ENCODE measurements at places on chromosomes 4 and X.

GRCh38 chrX:55119712-55120111, 30.9 kb downstream of the PAGE2 start:
- no peak for DNase-seq

DNA sequence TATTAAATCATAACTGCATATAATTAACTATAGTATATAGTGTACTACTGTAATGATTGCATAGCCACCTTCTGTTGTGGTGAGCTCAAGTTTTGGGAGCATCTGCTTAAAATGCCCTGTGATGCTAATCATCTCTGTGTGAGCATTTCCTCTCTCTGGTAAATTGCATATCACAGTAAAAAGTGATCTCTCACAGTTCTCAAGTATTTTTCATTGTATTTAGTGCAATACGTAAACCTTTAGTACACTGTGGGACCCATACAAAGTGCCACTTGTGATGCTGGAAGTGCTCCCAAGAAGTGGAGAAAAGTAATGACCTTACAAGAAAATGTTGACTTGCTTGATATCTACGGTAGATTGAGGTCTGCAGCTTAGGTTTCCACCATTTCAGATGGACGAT, 82.0 kb downstream of the WWC2 start:
- DNase-seq: no peak

GRCh38 chr4:55157559-55158277, 32.3 kb upstream of the KDR start:
- DNase-seq: no peak

- DNase-seq: peak; percentile 64
Observed at GRCh38 chrX:30935985-30936384, 46.9 kb upstream of the TAB3 start.

DNA sequence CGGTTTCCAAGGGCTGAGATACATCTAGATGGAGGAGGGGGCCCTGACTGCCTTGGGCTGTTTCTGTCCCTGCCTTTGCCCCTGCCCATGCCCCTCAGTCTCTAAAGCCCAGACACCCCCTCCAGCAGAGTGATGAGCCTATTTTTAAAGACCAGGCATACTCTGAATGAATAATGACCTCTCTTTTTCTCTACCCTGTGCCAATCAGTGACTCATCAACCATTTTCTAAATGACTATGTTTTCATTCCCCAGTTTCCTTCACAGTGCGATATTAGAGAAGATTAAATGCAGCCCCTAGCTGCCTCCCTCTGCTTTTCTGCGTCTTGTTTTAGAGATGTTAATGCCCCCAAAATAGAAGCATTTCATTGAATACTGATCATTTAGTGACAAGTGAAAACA, 15.5 kb upstream of the NHS start:
- DNase-seq: peak; percentile 58

DNA sequence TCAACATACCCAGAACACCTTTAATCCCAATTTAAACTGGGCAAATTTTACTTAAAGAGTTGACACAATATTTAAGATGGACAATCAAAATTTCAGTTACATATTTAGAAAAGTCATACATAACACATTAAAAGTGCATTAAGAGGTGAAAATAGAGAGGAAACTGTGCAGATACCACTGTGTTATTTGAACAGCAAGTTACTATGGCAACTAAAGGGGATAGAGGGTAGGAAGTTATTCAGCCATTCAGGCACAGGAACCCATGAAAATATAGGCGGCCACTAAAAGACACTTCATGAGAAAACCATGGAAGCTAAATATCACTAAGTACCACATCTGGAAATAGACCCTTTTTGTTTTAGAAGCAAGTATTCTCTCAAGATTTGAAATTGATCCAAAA, 75.1 kb downstream of the PDGFC start:
- DNase-seq: peak; percentile 6

DNA sequence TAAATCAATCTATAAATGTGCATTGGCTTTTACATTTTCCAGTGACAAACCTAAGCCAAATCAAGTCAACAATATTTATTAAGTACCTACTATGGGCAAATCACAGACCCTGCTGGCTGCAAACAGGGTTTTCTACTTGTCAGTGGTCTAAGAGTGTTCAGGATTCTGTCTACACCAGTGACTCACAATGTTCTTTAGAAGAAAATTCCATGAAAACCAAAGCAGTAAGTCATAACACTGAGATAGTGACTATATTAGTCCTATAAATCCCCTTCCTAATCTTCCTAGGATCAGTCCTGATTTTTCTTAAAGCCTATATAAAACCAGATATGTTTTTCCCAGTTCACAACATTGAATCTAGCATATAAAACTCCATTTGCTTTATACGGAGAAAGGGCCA, 69.7 kb downstream of the PPP3CA start:
- no peak for DNase-seq

DNA sequence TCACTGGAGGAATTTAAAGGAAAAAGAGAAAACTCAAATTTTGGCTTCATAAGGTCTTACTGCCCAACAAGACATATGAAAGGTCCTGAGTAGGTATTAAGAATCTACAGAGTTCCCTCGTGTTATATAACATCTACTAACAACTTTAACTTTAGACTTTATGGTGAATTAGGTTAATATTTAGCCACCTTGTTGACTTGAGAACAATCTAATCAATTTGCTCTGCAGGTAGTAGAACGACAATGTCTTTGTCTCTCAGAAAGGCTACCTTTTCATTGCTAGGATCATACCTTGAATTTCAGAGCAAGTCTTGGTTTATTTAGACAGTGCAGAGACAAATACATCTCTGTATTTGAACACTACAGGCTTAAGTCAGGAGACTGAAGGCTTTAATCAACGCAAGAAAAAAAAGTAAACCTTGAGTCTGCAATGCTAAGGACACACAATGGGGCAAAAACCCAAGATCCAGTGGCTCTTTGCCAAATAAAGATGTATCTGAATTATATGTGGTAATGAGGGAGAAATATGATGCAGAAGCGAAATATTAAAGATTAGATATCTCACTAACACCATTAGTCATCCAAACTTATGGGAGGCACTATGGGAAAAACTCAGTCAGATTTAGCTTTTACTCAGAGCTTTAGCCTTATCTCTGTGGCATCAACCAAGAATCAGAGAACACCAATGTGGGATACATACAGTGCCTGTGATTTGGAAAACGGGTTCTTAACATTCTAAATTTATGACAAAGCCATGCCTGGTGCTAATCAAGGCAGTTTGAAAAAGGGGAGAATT, 93.6 kb upstream of the FTHL17 start:
- DNase-seq: no peak
